Stomach (tissue), 19 donors: ENCODE measurements at places on chromosomes 2 and 18.

DNA sequence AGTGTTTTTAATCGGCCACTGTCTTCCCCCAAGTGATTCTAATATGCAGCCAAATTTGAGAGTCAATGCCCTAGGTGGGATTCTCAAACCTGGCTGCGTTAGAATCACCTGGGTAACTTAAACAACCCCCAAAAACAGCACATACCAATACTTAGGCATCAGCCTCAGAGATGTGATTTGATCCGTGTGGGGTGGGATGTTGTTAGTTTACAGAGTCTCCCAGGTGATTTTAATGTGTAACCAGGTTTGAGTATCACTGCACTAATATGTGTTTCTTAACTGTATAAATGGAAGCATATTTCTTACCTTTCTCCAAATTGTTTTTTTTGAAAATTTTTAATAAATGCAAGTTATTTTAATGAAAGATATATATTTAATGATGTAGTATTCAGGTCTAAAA is 135.4 kb downstream of the PLCL1 start:
- DNase-seq: no peak
- no peak overlapping the region for H3K4me3 ChIP-seq
- no peak overlapping the region for H3K27ac ChIP-seq
- H3K36me3 ChIP-seq: no peaks in the 10 kb centered on the region
- H3K27me3 ChIP-seq: no peaks in the 10 kb centered on the region
- H3K4me1 ChIP-seq: no peaks in the 10 kb centered on the region

GRCh38 chr2:178395941-178396570 is 54.9 kb downstream of the PRKRA start:
- DNase-seq: no peak
- no peak overlapping the region for H3K27ac ChIP-seq
- no peaks in the 10 kb centered on the region for H3K36me3 ChIP-seq
- H3K4me3 ChIP-seq: no peak overlapping the region
- no peaks in the 10 kb centered on the region for H3K27me3 ChIP-seq

- no peaks in the 10 kb centered on the region for H3K36me3 ChIP-seq
- H3K4me3 ChIP-seq: no peak overlapping the region
- no peaks in the 10 kb centered on the region for H3K4me1 ChIP-seq
- no peak overlapping the region for H3K27ac ChIP-seq
These were observed 238.6 kb downstream of the PTH2R start for GRCh38 chr2:208645226-208645625.

- H3K36me3 ChIP-seq: no peaks in the 10 kb centered on the region
- H3K4me3 ChIP-seq: no peak overlapping the region
- peak; percentile 69 for DNase-seq
These were observed 70.2 kb downstream of the SPATS2L start for GRCh38 chr2:200376513-200377354.
